ENCODE measurements at places on chromosomes 16 and 17. TPM values are rescaled to one million over a fixed set of nuclear protein-coding genes. Genes with fewer than 3 reads are reported as not detected.
A peak's percentile ranks its signal among the peaks of the same experiment; 100 is the strongest.

The SMPD3 gene
- total RNA-seq = 4.1 TPM

The G6PC1 gene
- total RNA-seq = not detected

GRCh38 chr17:58210922-58211321, 8.1 kb downstream of the MKS1 start:
- DNase-seq = no peak

The KRT33A gene
- not detected for total RNA-seq

The GAST gene
- not detected for total RNA-seq

The PRR35 gene
- total RNA-seq = not detected

The CDRT15L2 gene
- not detected for total RNA-seq

The STUB1 gene
- total RNA-seq = 69.7 TPM

DNA sequence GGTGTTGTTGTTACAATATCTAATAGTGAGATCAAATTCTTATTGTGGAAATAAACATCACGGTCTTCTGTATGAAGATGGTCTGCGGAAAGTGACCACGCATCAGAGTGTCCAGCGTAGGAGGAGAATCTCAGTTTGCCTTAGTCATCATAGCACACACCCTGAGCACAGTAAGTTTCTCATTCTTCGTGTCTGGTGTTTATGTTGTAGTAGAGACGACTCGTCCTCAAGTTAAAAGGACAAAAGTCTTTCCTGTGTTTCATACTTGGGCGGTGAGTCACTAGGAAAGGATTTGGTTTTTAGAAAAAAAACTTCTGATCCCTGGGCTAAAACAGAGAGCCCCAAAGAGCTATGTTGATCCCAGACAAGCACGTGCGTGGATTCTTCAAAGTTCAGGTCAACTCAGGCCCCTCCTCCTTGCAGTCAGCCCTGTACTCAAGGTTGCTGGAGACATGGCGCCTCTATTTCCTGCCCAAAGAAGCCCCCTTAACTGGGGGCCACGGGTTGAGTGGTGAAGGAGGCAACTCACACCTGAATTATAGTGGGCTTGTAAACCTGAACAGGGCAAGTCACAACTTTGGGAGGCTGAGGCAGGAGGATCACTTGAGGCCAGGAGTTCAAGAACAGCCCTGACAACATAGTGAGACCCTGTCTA, 170.4 kb downstream of the ZFHX3 start:
- no peak for DNase-seq

The NXN gene
- total RNA-seq = 0.65 TPM

The HASPIN gene
- total RNA-seq = 31.2 TPM

- DNase-seq = no peak
Observed at GRCh38 chr17:32286518-32286900, 20.9 kb downstream of the RHBDL3 start.

The PRCD gene
- not detected for total RNA-seq

GRCh38 chr17:74786431-74787055, 10.4 kb upstream of the NAT9 start:
- no peak for DNase-seq

DNA sequence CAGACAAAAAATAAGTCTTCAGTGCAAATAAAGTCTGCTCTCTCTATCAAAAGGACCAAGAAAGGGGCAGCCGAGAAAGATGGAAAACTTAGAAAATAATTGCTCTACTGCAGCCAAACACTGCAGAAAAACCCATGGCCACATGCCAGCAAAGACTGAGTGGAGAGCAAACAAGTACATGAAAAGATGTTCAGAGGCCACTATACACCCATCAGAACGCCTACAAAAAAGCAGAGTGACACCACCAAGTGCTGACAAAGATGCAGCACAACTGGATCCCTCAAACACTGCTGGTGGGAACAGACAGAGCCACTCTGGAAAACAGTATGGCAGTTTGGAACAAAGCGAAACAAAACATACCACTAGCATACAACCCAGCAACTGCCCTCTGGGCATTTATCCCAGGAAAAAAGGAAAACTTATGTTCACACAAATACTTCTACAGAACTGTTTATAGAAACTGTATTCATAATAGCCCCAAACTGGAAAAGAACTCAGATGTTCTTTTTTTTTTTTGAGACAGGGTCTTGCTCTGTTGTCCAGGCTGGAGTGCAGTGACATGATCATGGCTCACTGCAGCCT, 36.7 kb downstream of the KIAA0753 start:
- no peak for DNase-seq

The ZNF423 gene
- total RNA-seq = not detected

GRCh38 chr16:54140057-54140787, 146.4 kb downstream of the IRX3 start:
- DNase-seq = no peak

The SCIMP gene
- total RNA-seq = not detected

- no peak for DNase-seq
Observed at GRCh38 chr17:27398691-27399090, 57.6 kb upstream of the KSR1 start.

DNA sequence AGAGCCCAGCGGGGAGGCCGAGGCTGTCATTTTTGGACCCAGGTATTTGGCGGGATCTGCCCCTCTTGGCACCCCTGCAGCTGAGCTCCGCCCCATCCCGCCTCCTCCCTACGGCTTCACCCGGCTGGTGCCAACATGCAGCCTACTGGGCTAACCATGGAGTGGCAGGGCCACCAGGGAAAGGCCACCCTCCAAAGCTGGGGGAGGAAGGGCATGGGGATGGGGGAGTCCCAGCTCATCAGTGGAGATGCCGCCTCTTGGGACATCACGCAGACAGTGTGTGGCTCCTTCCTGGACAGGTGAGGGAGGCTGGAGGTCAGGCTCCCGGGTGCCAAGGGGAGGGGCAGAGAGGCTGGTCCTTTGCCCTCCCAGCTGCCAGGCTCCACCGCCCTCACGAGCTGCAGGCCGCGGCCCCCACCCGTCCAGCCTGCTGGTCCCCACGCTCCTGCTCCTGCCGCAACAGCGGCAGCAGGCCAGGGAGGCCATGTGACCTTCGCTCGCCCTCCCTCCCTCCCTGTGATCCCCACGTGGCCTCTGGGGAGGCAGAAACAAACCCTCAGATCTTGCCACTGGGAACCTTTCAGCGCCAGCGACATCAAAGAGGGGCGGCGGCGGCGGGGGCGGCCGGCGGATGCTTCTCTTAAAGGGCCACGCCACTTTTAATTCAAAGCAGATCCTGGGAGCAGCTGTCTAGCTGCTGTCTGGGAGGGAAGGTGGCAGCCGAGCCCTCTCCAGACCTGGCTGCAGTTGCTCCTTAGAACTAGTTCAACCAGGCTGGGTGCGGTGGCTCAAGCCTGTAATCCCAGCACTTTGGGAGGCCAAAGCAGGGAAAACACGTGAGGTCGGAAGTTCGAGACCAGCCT, 6.8 kb upstream of the NOTUM start:
- peak; percentile 94 for DNase-seq

DNA sequence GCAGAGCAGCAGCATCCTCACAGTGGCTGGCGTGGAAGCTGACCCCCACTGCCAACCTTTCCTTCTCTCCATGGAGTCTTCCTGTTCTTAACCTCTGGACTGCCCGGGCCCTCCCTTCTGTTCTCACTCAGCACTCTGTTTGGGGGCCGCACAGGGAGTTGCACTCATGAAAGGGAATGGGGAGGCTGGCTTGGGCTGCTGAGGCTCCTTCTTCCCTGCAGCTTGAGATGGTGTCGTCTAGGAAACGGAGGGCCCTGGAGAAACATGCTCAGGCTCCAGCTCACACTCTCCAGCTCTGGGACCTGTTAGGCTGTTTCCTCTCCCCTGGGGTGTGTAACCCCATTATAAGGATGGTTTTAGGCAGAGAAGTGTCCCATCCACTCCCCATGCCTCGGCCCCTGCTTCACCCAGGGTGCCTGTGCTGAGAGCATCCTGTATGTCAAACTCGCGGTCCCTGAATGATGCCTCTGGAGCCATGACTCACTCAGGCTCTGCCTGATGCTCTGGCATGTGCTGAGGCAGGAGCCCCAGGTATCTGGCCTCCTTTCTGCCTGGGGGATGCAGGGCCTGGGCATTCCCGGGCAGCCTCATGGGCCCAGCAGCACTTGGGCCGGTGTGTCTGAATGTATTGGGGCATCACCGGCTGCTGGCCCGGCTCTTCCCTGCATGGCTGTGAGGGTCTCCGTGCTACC, 18.9 kb downstream of the TMEM94 start:
- no peak for DNase-seq

GRCh38 chr16:11715246-11715947, 27.3 kb downstream of the TXNDC11 start:
- DNase-seq = no peak

DNA sequence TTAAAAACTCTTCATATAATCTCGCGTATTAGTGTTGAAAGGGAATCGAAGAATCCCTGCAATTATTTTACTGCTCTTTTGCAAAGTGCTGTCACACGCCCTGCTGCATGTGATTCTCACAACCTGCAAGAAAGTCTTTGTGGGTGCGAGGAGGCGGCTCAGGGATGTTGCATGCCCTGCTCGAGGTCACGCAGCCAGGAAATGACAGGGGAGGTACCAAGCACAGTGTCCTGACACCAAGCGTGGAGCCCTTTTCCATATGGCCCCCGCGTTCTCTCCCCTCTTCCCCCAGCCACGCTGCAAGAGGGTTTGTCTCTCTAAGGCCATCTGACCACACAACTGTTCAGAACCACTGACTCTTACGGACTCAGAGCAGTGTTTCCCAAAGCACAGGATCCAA, 37.6 kb downstream of the OR3A1 start:
- no peak for DNase-seq

DNA sequence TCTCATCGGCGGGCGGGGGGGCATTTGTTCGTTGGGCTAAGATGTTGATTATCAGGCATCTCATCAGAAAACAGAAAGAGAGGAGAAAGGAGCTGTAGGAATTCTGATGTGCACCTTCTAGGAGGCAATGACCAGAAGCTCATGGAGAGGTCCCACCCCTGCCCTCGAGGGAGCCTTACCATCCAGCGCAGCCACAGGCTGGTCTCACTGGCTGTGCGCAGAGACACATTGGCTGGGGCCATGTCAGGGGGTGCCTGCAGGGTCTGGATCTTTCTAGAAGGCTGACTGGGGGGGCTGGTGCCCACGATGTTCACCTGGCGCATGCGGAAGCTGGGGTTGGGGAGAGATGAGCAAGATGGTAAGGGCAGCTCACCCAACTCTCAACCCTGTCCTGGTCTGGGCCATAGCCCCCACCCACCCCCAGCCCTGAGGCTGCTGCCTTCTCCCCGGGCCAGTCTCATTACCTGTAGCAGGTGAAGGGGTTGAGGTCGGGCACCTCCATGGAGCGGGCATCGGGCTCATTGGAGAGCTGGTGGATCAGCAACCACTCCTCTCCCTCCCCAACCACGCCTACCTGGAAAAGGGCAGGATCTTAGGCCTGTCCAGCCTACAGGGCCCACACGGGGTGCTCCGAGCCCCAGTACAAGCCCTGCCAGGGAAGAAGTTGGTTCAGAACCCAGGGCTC, 86.2 kb upstream of the CDC42EP4 start:
- DNase-seq = no peak

- DNase-seq = no peak
Observed at GRCh38 chr17:10251212-10251948, 53.0 kb upstream of the GAS7 start.

GRCh38 chr16:4701791-4702465, 8.6 kb downstream of the NUDT16L1 start:
- no peak for DNase-seq

GRCh38 chr17:81445642-81446503, 50.6 kb downstream of the BAHCC1 start:
- DNase-seq = no peak

DNA sequence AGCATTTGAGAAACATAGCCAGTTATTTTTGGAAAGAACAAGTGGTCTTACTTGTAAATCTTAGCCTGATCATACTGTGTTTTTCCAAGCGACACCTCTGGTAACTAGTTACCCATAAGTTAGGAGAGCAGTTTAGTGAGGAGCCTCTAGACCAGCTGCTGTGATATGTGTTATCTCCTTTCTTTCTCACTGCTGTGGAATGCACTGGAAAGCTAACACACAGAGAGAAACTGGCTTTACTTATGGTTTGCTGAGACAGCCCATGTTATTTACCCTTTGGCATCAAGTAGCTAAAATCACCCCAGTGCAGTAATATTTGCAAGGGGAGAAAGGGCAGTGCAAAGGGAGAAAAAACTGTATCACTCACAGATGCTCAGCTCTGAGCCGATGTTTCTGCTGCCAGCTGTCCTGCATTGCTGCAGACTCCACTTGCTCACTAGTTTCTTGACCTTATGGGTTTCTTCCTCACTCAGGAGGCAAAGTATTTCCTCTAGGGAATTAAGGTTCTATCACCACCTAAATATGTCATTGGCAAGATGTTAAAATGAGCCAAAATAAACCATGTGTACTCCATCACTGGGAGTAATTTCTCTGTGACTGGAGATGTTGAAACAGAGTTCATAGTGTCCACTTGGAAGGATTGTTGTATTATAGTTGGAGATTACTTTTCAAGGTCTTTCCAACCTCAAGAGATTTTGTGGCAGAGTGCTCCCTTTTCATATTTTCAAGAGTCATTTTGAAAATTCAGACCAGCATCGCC, 2.3 kb downstream of the RBFOX1 start:
- DNase-seq = no peak

DNA sequence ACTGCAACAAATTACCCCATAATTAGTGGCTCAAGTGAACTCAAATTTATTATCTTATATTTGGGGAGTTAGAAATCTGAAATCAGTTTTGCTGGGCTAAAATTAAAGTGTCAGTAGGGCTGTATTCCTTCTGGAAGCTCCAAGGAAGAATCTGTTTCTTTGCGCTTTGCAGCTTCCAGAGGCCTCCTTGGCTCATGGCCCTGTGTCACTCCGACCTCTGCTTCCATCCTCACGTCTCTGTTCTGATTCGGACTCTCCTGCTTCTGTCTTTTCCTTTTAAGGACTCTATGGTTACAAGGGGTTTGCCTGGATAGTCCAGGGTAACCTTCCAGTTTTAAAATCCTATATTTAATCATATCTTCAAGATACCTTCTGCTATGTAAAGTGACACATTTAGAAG, 232.1 kb downstream of the CA10 start:
- no peak for DNase-seq

The HES7 gene
- 0.20 TPM for total RNA-seq

DNA sequence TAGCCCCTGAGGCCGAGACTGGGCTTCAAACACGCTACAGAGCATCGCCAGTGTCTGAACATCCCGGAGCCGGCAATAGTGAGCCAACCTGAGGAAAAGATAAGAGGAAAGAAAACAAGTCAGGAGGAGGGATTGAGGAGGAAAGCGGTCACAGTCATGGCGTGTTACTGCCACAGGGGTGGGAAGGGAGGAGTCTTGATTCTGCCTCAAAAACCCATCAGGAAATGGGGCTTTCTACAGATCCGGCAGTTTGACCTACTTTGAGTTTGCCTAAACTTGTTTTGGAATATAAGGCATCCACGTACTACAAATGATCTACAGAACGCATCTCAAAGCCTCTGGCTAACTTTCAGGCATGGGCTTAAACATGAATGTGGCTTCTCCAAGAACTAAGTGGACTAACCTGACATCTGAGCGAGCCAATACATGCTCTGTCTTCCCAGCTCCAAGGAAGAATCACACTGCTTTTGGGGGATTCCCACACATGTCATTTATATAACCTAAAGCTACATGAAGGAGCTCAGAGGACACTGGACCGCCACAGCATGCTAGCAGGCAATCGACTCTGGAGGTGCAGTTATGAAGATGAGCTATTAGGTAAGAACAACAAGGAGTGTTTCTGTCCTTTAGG, 96.6 kb downstream of the WDR59 start:
- DNase-seq = no peak

The OR1A1 gene
- not detected for total RNA-seq

GRCh38 chr17:10041916-10042588, 137.0 kb upstream of the RCVRN start:
- no peak for DNase-seq

GRCh38 chr17:29594519-29595090, 1.7 kb downstream of the ANKRD13B start:
- DNase-seq = no peak

The SLC5A2 gene
- total RNA-seq = 0.52 TPM

Data from activated CD4-positive, alpha-beta T cell treated with anti-CD3 and anti-CD28 coated beads, Interleukin-2, amount 10 ng/mL, durations not matched to agents 7 days and 5 days (primary cell).